ENCODE measurements at places on chromosomes 13 and 19.

DNA sequence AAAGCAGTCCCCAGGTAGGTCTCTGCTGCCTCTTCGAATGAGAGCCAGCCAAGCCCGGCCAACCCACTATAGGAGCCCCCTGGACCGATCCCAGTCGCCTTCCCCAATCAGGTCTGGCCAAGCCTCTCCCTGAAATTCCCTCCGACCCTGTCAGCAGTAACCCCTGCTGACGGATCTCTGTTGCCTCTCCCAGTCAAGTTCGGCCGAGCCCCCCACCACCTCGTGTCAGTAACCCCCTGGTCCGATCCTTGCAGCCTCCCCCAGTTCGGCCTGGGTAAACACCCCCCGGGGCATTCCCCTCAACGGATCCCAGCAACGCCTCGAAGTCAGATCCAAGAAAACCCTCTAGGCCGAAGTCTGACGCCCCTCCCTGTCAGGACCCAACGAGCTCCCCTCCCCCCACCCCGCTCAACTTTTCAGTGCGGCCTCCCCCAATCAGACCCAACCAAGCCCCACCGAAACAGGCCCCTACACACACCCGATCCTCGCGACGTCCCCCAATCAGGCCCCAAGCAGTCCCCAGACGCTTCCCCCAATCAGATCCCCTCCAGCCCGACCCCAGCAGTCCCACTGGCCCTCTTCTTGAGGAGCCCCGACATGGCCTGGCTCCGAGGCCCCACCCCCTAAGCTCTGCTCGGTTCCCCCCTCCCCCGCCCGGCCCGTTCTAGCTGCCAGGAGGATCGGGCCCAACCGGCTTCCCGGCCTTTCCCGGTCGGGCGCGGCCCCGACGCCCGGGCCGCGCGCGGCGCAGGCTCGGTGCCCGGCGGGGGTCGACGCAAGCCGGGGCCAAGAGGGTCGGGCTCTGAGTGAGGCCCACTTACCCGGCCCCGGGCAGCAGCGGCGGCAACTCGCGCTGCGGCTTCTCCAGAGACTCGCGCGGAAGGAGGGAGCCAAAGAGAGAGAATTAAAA is 1.8 kb downstream of the TNPO2 start:
- DNase-seq: no peak

- DNase-seq: no peak
Observed at GRCh38 chr13:42865768-42866102, 84.4 kb downstream of the FAM216B start.

DNA sequence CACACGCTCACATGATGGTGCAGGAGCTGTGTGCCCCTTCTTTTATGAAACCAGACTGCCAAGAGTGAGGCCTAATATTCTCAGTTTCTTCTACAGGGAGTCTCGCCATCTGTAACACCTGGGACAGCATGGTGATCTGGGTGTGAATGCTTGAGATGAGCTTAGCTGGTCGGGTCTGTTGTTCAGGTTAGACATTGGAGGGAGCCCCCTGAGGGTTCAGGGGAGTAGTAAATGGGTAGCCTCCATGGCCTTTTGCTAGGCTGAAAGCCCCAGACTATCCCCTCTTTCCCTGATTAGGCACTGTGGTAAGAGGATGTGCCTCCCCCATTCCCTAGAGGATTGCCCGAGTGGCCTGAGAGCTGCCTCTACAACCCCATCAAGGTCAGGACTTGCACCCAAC is 1916.1 kb downstream of the PCDH9 start:
- DNase-seq: no peak

- DNase-seq: no peak
Observed at GRCh38 chr19:1672038-1672768, 19.8 kb upstream of the TCF3 start.

DNA sequence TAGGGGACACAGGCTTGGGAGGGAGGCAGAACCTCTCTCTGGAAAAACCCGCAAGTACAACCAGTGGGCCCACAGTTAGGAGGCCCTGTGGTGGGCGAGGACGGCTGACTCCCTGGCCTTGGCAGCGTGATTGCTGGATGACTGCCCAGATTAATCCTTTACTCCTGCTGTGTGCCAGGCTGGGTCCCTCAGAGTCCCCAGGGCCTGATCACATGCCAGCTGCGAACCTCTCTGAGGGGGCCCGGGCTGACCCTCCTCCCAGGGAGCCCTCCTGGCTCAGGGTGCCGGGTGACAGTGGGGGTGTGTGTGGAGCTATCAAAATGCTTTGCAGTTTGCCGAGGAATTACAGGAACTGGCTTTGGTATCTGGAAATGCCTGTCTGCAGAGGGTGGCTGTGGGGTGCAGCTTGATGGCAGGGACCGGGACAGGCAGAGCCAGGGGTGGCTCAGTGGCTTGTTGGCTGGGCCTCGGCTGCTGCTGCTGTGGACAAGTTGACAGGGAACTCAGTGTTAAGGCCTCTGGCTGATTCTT is 48.9 kb downstream of the DNM2 start:
- no peak for DNase-seq

- DNase-seq: no peak
Observed at GRCh38 chr13:59490651-59491050, 673.1 kb downstream of the DIAPH3 start.

- DNase-seq: no peak
Observed at GRCh38 chr19:29940971-29941585, 961 bp upstream of the URI1 start.

DNA sequence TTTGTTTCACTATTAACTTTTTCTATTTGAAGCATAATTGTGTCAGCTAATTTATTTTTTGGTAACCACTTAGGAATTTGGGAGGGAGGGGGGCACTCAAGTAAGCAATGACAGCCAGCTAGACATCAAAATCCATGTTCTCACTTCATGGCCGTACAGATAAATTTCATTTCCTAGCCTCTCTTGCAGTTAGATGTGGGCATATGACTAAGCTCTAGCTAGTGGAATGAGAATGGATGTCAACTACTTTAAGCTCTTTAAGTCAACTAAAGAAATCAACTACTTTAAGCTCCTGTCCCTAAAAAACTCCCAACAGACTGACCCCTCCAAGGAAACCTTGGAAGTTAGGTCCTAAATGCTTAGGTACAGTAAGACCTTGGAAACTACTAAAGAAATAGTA is 92.0 kb downstream of the KCNRG start:
- DNase-seq: no peak

- no peak for DNase-seq
Observed at GRCh38 chr13:75174481-75174880, 307.5 kb downstream of the TBC1D4 start.

All from GOT3 (cell line).